Endothelial cell (in vitro differentiated cells): ENCODE measurements at places on chromosomes 1 and 21.

- DNase-seq, result no peak
Observed at GRCh38 chr1:6873298-6874015, 88.2 kb downstream of the CAMTA1 start.

DNA sequence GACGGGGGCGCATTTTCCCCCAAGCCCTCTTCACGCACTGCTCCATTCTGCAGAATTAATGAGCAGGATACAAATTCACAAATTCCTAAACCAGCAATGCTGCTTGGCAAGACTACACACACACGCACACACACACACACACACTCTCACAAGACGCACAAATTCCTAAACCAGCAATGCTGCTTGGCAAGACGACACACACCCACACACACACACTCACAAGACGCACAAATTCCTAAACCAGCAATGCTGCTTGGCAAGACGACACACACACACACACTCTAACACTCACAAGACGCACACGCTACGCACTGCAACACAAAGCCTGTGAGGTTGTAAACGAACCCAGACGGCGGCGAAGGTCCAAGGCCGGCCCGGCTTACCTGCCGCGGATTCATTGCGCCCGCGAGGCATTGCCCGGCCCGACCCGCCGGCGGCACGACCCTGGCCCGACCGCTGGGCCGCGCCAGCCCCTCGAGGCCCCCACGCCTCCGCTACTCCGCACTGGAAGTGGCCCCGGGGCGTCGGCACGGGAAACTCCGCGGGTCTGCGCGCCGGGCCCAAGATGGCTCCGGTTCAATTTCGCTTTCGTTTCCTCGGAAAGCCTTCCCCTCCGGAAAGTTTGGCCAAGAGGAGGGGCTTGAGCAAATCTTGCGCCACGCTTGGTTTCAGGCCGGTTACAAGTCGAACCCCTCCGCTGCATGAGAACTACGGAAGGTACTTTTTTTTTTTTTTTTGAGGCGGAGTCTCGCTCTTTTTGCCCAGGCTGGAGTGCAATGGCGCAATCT, at the start of gene ADAR:
Gene ADAR (minus strand): TSS at position 578 of the 788 bp plus-strand sequence. CDS start 180 bp downstream, at position 398.
- DNase-seq, result peak; percentile 78

- no peak for DNase-seq
Observed at GRCh38 chr21:37489553-37489952, 123.0 kb downstream of the DYRK1A start.

DNA sequence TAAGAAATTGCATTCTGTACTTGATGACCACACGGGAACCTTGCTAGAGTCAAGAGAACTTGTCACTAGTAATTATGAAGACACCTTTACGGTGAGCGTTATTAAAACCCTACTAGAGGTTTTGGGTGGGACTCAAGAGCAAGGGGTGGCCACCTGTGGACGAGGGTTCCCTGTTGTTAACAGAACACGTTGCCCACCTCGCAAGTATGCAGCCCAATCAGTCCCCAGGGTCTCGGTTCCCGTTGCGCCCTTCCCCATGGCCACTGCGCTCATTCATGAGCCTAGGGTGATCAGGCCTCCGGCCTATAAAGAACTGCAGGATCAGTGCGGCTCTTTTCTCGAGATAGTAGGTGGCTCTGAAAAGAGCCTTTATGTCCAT, 30.2 kb upstream of the RNF187 start:
- DNase-seq, result no peak

GRCh38 chr1:22340873-22341272, 110.8 kb upstream of the ZBTB40 start:
- no peak for DNase-seq

GRCh38 chr1:155970531-155971167, 7.7 kb downstream of the ARHGEF2 start:
- no peak for DNase-seq

DNA sequence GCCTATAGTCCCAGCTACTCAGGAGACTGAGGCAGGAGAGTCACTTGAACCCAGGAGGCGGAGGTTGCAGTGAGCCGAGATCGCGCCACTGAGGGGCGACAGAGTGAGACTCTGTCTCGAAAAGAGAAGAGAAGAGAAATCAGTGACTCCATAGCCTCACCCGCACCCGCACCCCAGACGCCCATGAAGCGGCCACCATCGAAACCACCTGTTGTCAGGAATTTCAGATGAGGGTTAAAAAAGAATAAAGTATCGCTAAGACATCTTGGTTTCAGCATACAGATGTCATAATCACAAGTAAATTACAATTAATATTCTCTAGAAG, 47.4 kb downstream of the NPHP4 start:
- DNase-seq, result no peak

- DNase-seq, result no peak
Observed at GRCh38 chr1:184330875-184331274, 56.0 kb upstream of the C1orf21 start.

DNA sequence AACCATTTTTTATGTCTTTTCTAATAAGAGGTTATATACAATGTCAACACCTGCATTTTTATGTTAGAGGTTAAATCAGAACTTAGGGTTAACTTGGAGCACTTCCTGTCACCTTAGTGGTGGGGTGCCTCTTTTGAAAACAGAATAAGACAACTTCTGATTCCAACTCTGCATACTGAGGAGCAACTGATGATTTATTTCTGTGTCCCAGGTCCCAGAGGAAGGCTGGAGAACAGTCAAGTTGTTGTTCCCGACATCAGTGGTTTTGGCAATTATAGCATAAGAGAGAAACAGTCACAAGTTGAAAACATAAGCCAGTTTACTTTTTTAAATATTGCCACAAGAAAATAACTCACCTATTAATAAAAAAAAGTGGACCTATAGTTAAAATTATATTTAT, 871.0 kb upstream of the ADAMTS5 start:
- DNase-seq, result no peak

DNA sequence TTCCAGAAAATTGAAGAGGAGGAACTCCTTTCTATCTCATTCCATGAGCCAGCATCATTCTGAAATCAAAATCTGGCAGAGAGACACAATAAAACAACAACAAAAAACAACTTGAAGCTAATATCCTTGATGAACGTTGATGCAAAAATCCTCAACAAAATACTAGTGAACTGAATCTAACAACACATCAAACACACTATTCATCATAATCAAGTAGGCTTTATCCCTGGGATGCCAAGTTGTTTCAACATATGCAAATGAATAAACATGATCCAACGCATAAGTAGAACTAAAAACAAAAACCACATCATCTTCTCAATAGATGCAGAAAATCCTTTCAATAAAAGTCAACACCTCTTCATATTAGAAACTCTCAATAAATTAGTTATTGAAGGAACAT, 335.3 kb upstream of the BRINP3 start:
- no peak for DNase-seq

GRCh38 chr1:234858722-234859121, 248.7 kb upstream of the IRF2BP2 start:
- no peak for DNase-seq

GRCh38 chr1:188988589-188988988, 1489.1 kb downstream of the BRINP3 start:
- DNase-seq, result no peak

DNA sequence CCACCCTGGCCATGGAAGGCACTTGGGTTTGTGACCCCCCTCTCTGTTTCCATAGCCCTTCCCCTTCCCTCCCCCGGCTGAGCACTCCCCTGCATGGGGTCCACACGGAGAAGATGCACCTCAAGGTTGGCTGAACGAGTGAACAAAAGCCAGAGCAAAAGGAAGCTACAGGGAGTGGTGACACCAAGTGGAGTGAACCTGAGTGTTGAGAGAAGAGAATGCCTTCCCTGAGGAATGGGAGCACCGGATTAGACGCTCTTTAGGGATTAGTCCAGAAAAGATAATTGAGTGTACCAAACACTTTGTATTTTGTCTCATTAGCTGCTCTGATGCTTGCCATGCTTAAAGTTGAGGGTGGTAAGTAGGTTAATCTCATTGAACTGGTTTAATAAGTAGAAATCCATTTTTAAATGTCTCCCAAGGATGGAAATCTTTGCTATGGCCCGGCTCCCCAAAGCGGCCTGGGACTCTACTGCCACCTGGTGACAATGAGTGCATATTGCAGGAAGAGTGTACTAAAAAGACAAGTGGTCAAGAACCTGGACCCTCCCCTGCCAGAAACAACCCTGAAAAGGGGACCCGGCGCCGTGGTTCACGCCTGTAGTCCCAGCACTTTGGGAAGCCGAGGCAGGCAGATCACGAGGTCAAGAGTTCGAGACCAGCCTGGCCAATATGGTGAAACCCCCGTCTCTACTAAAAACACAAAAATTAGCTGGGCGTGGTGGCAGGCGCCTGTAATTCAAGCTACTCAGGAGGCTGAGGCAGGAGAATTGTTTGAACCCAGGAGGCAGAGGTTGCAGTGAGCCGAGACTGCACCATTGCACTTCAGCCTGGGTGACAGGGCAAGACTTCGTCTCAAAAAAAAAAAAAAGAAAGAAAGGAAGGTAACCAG, 150.6 kb upstream of the ZC3H12A start:
- DNase-seq, result peak; percentile 48

DNA sequence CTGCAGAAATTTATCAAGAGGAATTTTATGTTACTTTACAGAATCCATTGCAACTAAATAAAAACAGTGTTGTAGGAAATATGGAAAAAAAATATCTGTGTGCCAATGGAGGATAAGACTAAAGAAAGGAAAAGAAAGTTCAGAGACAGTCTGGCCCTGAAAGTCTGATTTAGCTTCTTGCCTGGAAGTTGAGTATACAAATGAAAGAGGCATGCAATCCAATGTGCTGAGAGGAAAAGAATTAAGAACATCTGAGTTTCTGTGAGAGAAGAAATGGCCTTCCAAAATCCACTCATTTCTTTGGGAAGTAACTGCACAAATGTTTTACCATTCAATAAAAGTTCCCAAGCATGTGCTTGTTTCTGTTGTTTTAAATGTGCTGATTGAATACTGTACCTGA, 65.1 kb downstream of the LHX9 start:
- DNase-seq, result no peak

- DNase-seq, result no peak
Observed at GRCh38 chr1:230292689-230293389, 133.3 kb downstream of the PGBD5 start.

DNA sequence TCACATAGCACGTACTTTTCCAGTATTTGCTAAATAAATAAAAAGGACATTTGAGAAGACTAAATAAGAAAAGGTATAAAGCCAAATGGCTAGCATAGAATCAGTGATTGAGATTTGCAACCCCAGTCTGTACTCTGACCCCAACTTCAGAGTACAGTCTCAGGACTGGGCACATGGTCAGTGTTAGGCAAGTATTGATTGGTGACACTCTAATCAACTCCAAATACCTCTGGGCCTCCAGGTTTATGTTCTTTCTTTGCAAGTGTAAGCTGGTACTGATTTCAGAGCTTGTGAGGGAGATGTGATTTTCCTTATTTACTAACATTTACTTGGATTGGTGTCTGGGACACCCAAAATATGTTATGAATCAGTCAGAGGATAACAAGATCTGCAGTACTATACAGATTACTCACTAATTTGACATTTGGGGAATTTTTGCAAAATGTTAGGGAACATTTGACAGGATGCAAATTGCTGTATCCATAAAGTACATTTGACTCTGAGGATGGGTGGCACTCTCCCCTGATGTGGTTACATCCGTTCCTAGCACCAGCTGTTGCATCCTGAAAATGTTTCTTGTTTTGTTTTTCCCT, 34.2 kb downstream of the LMO4 start:
- no peak for DNase-seq

- no peak for DNase-seq
Observed at GRCh38 chr1:6209661-6210580, 4.0 kb downstream of the RNF207 start.

DNA sequence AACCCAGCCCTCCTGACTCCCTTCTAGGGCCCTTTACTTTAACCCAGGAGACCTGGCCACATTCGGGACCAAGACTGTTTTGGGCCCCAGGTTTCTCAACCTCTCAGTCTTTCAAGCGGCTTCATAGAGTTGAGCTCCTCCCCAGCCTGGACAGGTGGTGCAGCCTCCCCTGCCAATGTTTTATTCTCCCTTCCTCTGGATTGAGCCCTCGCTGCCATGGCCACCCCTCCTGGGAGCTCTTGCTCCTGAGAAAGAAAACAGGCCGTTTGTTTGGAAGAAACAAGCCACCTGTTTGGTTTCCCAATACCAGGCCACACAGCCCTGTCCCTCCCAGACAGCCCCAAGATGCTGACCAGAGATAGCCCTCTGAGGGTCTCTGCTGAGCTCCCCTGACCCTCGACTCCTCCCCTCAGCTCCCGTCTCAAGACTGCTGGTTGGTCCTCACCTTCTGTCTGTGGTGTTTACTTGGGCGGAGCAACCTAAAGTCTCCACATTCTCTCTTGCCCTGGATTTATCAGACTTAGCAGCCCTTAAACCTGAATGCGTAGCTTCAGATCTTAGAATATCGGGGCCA, 3.3 kb downstream of the TMEM51 start:
- DNase-seq, result no peak

GRCh38 chr1:109314795-109315194, 8.0 kb upstream of the MYBPHL start:
- no peak for DNase-seq

DNA sequence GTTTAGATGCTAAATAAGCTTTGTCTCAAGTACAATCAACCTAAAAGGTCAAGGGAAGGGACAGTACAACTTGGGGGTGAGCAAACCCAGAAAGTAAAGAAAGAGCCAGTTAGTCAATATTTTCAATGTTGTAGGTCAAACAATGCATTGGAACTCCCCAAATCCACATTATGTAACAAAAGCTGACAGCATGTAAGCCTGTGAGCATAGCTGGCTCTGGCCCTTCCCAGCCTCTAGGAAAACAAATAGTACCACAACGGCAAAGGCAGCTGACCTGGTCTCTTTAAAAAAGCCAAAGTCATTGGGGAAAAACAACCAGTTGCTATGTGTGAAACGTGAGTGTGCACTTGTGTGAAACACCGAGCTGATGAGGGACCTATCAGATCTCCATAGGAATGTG, 3.4 kb downstream of the CBR1 start:
- no peak for DNase-seq

DNA sequence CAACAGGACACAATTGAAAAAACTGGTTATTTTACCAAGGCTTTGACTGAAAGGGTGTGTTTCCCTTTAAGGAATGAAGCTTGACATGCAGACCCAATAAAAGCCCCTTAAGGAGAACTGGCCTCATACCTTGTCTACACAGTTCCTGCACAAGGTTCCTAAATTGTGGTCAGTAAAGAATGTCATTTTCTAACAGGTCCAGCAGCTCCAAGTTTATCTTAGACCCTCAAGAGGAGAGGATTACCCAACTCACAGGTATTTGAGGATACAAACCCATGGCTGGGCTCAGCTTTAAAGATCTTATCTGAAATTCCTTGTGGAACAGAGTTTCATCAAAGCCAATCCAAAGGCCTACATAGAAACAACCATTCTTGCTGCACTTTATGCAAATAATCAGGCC, 31.4 kb upstream of the CBR3 start:
- no peak for DNase-seq

- no peak for DNase-seq
Observed at GRCh38 chr1:155463865-155464650, 98.5 kb downstream of the ASH1L start.

DNA sequence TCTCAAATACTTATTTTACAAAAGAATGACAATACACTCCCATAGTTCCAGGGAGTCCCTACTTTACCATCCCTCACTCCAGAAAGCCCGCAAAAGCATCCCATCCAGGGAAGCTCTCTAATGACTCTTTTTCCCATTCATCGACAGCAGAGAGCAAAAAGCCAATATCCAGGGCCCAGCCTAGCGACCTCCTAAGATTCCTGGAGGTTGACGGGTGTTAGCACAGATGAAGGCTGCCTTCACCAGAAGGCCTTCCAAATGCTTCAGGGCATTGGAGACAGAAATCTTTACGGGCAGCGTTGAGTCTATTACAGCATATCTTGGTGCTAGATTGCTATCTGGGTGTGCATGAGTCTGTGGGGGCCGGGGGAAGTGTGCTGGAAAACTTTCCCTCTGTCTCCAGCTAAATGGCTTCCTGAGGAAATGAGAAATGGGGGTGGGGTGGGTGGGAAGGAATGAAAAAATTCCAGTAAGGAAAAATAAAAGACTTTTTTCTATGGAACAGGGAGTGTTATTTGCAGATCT, 136.6 kb downstream of the PROX1 start:
- no peak for DNase-seq
